ENCODE measurements at places on chromosomes 5 and 9.

- DNase-seq, result no peak
Measured at GRCh38 chr9:92979283-92980056, 32.1 kb downstream of the FGD3 start.

DNA sequence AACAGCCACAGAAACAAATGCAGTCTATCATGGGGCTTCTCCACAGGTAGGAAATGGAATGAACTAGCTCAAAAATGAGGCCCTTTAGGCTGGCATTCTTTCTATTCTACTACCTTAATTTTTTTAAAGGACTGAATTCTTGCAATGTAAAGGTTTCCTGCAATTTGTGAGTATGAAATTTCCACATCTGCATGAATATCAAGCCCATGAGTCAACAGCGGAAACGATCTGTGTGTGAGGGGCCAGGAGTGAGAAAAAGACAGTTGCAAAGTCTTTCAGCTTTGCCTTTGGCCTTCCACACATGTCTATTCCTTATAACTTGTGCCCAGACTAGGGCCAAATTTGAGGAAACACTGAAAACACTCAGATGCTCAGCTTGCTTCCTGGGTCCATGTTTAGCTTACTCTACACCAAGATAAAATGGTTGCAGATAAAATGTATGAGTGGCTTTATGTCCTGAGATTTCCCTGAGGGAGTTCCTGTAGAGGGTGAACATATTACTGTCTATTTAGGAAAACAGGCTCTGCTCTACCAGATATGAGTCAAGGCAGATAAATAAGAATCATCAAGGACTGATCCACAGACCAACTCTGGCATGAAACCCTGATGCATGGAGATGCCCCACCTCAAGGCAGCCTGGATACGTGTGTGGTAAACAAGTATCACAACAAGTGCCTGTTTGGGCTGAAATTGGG is 46.5 kb downstream of the RETREG1 start:
- DNase-seq, result no peak

- no peak for DNase-seq
Measured at GRCh38 chr9:5493679-5494511, 16.4 kb upstream of the PDCD1LG2 start.

GRCh38 chr5:135034236-135034962 is 371 bp upstream of the PITX1 start:
- no peak for DNase-seq

DNA sequence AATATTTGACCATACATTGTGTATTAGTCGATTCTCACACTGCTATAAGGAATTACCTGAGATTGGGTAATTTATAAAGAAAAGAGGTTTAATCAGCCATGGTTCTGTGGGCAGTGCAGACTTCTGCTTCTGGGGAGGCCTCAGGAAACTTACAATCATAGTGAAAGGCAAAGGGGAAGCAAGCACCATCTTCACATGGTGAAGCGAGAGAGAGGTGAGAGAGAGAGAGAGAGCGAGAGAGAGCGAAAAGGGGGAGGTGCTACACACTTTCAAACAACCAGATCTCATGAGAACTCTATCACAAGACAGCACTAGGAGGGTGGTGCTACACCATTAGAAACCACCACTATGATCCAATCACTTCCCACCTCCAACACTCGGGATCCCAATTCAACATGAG is 4.1 kb upstream of the GRAMD2B start:
- no peak for DNase-seq

GRCh38 chr9:115633104-115633503 is 515.1 kb upstream of the TNC start:
- DNase-seq, result no peak

DNA sequence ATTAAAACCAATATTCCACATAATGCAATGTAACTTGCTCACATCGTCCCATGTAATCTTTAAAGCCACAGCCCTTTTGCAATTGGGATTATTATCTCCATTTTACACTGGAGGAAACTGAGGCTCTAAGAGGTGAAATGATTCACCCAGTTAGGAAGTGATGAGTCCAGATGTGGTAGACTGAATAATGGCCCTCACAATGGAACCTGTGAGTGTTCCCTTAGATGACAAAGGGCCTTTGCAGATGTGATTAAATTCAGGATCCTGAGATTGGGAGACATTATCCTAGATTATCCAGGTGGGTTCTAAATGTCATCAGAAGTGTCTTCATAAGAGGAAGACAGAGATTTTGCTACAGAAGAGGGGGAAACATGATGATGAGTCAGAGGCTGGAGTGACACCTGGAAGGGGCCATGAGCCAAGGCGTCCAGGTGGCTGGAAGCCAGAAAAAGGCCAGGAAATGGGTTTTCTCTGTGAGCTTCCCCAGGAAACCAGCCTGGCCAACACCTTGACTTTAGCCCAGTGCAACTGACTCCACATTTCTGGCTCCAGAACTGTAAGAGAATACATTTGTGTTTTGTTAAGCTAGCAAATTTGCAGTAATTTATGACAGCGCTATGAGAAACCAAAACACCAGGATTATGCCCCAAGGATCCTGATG is 139.1 kb downstream of the KCNIP1 start:
- DNase-seq, result no peak

- no peak for DNase-seq
Measured at GRCh38 chr9:126849591-126850225, 10.7 kb upstream of the ZBTB34 start.

- DNase-seq, result no peak
Measured at GRCh38 chr5:61228691-61229280, 66.5 kb upstream of the SMIM15 start.

DNA sequence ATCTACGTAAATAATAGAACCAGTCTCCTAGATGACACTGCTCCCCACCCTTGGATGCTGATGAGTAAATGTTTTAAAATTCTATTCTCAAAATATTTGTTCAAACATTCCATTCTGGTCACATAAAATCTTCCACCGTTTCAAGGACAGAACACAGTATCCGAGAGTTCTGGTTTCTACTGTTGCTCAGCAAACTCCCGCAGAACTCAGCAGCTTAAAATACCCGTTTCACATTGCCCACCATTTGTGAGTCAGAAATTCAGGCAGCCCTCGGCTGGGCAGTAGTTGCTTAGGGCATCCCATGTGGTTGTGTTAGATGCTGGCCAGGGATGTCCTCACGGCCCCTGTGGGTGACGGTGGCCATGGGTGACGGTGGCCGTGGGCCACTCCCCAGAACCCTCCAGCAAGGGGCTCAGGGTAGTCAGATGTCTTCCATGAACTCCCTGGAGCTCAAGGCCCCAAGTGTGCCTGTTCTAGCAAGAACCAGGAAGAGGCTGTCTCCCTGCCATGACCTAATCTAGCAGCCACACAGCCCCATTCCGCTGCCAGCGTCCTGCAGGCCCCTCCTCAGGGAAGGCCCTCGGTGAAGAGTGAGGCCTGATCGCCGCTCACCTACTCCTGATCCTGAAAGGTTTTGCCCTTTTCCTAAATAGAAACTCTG is 17.4 kb downstream of the MGAT1 start:
- DNase-seq, result no peak

DNA sequence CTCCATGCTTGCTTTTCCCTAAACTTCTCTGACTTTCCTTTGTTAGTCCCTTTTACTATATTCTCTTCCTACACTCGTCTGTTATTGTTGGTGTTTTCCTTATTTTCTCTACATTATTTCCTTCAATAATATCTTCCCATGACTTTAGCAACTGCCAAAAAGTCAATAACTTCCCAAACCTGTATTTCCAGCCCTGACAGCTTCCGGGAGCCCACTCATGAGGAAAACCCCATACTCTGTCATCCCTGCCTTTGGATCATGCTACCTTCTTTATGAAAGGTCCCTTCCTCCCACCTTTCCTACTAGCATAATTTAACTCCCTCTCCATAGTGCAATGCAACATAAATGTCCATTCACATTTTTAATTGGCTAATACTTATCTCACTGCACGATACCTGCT is 144.0 kb upstream of the CDH6 start:
- DNase-seq, result no peak

DNA sequence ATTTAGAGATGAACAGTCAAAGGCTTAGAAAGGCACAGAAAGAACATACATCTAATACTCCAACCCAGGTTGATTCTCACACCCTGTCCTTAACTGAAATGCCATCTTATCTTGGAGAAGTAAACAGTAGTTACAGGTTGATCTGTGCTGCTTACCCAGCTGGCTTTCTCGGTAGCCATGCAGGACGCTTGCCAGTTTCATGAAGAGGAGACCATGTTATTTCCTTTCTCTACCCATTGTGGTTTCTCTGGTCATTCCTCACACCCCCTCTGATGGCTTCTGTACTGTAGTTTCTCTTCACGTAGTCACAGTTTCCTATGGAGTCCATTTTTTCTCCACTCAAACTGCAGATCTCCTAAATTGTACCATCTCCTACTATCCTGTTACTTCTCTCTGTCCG is 206.0 kb downstream of the SGCD start:
- DNase-seq, result no peak

GRCh38 chr5:109691996-109692395 is 2.3 kb downstream of the MAN2A1 start:
- no peak for DNase-seq

- DNase-seq, result no peak
Measured at GRCh38 chr9:133331641-133332380, 4.2 kb downstream of the SURF6 start.

DNA sequence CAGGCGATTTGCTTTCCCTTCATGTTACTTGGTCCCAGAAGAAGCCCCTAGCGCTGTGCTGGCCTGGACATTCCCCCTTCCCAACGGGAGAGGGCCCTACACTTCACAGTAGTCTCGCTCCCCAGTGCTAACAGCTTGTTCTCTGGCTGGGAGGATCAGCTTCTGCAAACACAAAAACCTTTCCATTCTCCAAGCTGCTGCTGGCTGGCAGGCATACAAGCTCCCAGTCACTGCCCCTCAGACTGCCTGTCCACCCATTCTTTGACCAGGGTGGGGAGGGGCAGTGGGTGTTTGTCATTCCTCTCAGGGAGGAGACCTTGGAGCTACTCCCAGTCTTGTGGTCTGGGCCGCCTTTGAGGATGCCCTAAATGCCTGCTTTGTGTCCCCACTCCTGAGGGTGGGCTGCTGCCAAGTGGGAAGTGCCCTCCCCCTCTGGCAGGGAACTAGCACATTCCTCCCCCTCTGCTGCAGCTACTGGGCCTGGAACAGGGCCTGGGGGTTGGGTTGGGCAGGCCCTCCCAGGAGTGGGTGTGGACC is 20.8 kb downstream of the ENHO start:
- DNase-seq, result no peak

DNA sequence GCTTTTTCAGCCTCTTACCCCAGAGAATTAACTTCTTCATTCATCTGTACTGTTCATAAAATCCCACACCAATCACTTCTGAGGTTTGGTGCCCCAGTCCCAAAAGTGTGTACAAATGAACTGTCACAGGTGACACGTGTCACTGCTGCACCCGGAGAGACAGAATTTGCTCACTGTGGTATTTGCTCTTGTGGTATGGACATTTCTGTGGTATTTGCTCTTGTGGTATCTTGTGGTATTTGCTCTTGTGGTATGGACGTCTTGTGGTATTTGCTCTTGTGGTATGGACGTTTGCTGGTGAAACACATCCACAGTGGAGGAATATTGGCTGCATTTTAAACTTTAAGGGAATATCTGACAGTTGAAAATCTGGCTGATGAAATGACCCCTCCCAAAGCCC is 214.9 kb upstream of the DAP start:
- no peak for DNase-seq

- DNase-seq, result no peak
Measured at GRCh38 chr9:129595311-129595741, 25.6 kb downstream of the C9orf50 start.

Data from stimulated activated CD4-positive, alpha-beta T cell treated with anti-CD3 and anti-CD28 coated beads, Interleukin-1b, Interleukin-23, amount 100 ng/mL, for 1 hour (primary cell).